ENCODE measurements at places on chromosomes 6 and 20.

GRCh38 chr6:136468711-136469110, 81.5 kb downstream of the MAP7 start:
- no peak overlapping the region for H3K27ac ChIP-seq
- H3K36me3 ChIP-seq = no peaks in the 10 kb centered on the region
- no peaks in the 10 kb centered on the region for H3K4me1 ChIP-seq
- no peak overlapping the region for H3K4me3 ChIP-seq

- H3K27ac ChIP-seq = no peak overlapping the region
- no peak for DNase-seq
- H3K4me1 ChIP-seq = no peaks in the 10 kb centered on the region
- H3K36me3 ChIP-seq = no peaks in the 10 kb centered on the region
Measured at GRCh38 chr20:51470907-51471411, 71.6 kb downstream of the NFATC2 start.

GRCh38 chr20:57398231-57398821, 7.1 kb downstream of the RBM38 start:
- peak; percentile 95 for DNase-seq
- peaks cover 69% of the 10 kb centered on the region for H3K4me1 ChIP-seq
- H3K36me3 ChIP-seq = peaks cover 36% of the 10 kb centered on the region
- peaks cover 5% of the 10 kb centered on the region for H3K27me3 ChIP-seq

GRCh38 chr6:122790423-122791309, 1.6 kb downstream of the SMPDL3A start:
- no peak for DNase-seq
- no peaks in the 10 kb centered on the region for H3K36me3 ChIP-seq
- H3K27ac ChIP-seq = no peak overlapping the region

DNA sequence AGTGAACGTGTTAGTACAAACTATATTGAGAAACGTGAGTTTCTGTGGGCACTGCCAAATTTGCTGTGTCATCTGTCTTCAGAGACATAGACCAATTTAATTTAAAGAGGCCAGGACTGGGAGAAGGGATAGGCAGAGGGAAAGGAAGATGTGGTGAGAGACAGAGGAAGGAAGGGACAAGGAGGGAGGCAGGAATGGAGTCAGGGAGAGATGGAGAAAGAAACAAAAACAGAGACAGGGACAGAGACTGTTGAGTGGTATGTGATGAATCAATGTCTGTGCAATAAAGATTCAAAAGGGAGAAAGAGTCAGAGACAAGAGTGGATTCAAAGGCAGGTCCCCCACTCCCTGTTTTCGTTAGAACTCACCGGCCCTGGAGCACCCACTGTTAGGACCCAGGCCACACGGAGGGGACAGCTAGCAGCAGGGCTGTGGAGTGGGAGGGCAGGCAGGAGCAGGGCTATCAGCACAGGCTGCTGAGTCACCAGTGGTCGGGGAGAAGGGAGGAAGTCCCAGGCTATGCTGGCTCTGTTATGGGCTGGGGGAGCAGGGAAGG, 51.6 kb upstream of the CHD6 start:
- no peak overlapping the region for H3K27ac ChIP-seq
- H3K36me3 ChIP-seq = no peaks in the 10 kb centered on the region
- no peak for DNase-seq
- peaks cover 37% of the 10 kb centered on the region for H3K27me3 ChIP-seq

DNA sequence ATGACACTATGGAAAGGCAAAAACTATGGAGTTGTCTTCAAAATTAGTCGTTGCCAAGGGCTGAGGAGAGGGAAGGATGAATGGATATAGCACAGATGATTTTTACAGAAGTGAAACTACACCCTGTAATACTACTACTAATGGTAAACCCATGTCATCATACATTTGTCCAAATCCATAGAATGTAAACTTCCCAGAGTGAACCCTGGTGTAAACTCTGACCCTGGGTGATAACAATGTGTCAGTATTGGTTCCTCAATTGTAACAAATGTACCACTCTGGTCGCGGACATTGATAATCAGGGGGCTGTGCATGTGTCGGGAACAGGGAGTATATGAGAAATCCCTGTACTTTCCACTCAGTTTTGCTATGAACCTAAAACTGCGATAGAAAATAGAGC, 72.2 kb downstream of the CNBD2 start:
- H3K27me3 ChIP-seq = no peaks in the 10 kb centered on the region
- no peak for DNase-seq
- peaks cover 4% of the 10 kb centered on the region for H3K4me1 ChIP-seq
- peaks cover 4% of the 10 kb centered on the region for H3K36me3 ChIP-seq
- no peak overlapping the region for H3K27ac ChIP-seq

DNA sequence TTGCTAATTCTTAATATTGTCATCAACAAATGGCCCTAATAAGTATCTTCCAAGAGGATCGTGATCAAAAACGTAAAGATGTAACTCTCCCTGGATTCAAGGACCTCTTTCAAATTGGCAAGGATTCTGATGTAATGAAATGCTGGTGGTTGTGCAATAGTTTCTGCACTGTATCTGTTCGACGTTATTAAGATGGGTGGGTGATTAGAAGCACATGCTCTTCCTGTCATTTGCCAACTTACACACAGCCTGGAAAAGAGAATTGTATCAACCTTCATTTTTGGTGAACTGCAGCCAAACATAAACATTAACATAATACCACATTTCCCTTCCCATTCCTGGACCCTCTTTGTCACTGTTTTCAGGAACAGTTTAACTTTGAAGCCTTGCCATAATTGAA, 9.8 kb downstream of the FOXQ1 start:
- H3K4me1 ChIP-seq = no peaks in the 10 kb centered on the region
- H3K4me3 ChIP-seq = no peak overlapping the region
- DNase-seq = no peak
- H3K27me3 ChIP-seq = peaks cover 6% of the 10 kb centered on the region
- H3K27ac ChIP-seq = no peak overlapping the region

- H3K4me3 ChIP-seq = no peak overlapping the region
- H3K27ac ChIP-seq = no peak overlapping the region
- no peaks in the 10 kb centered on the region for H3K4me1 ChIP-seq
- H3K27me3 ChIP-seq = no peaks in the 10 kb centered on the region
Measured at GRCh38 chr6:155183095-155183494, 80.7 kb upstream of the CLDN20 start.

- H3K27ac ChIP-seq = no peak overlapping the region
- DNase-seq = no peak
- H3K27me3 ChIP-seq = peaks cover 9% of the 10 kb centered on the region
- H3K36me3 ChIP-seq = no peaks in the 10 kb centered on the region
Measured at GRCh38 chr20:50679753-50680104, 11.6 kb downstream of the RIPOR3 start.

DNA sequence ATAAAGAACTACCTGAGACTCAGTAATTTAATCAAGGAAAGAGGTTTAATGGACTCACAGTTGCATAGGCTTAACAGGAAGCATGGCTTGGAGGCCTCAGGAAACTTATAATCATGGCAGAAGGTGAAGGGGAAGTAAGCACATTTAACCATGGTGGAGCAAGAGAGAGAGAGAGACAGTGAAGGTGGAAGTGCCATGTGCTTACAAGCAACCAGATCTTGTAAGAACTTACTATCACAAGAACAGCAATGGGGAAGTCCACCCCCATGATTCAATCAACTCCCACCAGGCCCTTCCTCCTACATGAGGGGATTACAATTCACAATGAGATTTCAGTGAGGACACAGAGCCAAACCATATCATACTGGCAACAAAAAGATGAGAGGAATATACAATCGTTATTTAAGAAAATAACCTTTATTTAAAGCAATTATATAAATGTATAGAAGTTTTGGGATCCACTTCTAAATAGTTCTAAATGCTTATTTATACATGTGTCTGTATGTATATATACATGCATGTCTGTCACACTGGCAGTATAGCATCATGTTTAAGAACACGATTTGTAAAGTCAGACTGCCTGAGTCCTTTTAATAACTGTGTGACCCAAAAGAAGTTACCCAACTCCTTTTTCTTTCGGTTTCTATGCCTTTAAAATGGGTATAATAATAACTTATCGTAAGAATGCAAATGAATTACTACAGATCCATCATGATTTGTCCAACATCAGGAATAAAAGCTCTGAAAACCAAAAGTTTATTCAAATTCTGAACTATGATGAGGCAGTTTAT, 255.7 kb upstream of the THEMIS start:
- DNase-seq = no peak
- H3K4me3 ChIP-seq = no peak overlapping the region
- H3K27ac ChIP-seq = no peak overlapping the region
- no peaks in the 10 kb centered on the region for H3K36me3 ChIP-seq
- no peaks in the 10 kb centered on the region for H3K27me3 ChIP-seq
- H3K4me1 ChIP-seq = no peaks in the 10 kb centered on the region

DNA sequence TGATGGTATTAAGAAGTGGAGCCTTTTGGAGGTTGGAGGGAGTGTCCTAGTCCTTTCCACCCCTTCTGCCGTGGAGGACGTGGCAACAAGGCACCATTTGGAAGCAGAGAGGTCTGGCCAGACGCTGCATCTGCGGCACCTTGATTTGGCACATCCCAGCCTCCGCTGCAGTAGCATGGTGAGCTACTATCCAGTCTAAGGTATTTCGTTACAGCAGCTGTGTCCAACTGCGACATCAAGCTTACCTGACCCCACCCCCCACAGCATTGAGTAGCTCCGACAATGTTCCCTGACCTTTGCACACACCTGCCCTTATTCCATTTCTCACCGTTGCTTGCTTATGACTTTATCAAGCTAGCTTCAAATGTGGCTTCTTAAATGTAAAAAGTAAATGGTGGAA, 29.8 kb upstream of the SYNJ2 start:
- H3K4me1 ChIP-seq = no peaks in the 10 kb centered on the region
- H3K36me3 ChIP-seq = no peaks in the 10 kb centered on the region
- H3K27ac ChIP-seq = no peak overlapping the region
- no peak overlapping the region for H3K4me3 ChIP-seq
- H3K27me3 ChIP-seq = no peaks in the 10 kb centered on the region

- no peak for DNase-seq
- H3K4me1 ChIP-seq = no peaks in the 10 kb centered on the region
- no peak overlapping the region for H3K27ac ChIP-seq
- no peaks in the 10 kb centered on the region for H3K27me3 ChIP-seq
- peaks cover 31% of the 10 kb centered on the region for H3K36me3 ChIP-seq
- no peak overlapping the region for H3K4me3 ChIP-seq
Measured at GRCh38 chr20:41181567-41181966, 44.2 kb downstream of the PLCG1 start.

- peaks cover 3% of the 10 kb centered on the region for H3K36me3 ChIP-seq
- H3K27ac ChIP-seq = no peak overlapping the region
- no peak for DNase-seq
Measured at GRCh38 chr6:16324606-16325225, 86.3 kb downstream of the GMPR start.

- no peaks in the 10 kb centered on the region for H3K27me3 ChIP-seq
- no peaks in the 10 kb centered on the region for H3K36me3 ChIP-seq
- no peak overlapping the region for H3K4me3 ChIP-seq
- DNase-seq = no peak
- no peak overlapping the region for H3K27ac ChIP-seq
Measured at GRCh38 chr6:160508599-160508998, 155.5 kb downstream of the LPA start.

- no peak for DNase-seq
- H3K27me3 ChIP-seq = no peaks in the 10 kb centered on the region
- peaks cover 52% of the 10 kb centered on the region for H3K4me1 ChIP-seq
- H3K36me3 ChIP-seq = peaks cover 4% of the 10 kb centered on the region
Measured at GRCh38 chr6:118652051-118652615, 742 bp upstream of the CEP85L start.

DNA sequence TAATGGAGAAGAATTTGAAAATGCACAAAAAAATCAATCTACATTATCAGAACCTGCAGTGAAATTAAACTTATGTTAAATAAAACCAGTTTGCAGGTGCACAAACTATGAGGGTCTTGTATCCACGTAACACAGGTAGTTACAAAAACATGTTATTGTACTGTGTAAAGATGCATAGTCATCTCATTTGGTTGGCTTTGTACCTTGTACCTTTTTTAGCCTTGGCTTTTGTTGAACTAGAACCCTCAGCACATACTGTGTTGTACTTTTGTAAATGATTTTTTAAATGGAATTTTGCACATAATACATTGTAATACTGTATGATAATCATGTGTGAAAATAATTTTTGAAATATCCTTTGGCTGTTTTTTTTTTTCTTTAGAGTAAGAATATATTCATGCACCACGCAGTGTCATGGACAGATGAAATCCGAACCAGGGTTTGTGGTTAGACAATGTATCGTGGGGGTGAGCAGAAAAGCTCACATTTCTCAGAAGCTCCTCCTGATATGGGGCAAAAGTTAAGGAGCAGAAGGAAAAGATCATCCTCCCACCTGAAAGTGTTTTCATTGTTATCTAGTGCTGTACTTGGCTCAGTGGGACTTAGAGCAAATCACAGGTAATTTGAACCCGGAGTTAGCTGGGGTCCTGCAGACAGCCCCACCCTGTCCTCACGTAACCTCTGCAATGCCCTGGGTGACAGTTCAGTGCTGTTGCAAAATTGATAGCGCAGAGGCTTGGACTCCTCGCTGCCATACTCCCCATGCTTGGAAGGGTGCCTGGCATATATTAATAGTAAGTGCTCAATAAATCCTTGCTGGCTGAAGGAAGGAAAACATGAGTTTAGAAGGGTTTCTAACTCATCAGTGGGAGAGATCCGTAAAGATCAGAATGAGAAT, 14.8 kb upstream of the NAA20 start:
- H3K4me1 ChIP-seq = no peaks in the 10 kb centered on the region
- DNase-seq = no peak
- no peaks in the 10 kb centered on the region for H3K36me3 ChIP-seq

- no peak for DNase-seq
- H3K27me3 ChIP-seq = no peaks in the 10 kb centered on the region
- peaks cover 12% of the 10 kb centered on the region for H3K4me1 ChIP-seq
- no peak overlapping the region for H3K27ac ChIP-seq
Measured at GRCh38 chr20:4808872-4809271, 87.2 kb downstream of the PRND start.

- peaks cover 6% of the 10 kb centered on the region for H3K27me3 ChIP-seq
- H3K4me1 ChIP-seq = no peaks in the 10 kb centered on the region
- H3K4me3 ChIP-seq = no peak overlapping the region
- H3K27ac ChIP-seq = no peak overlapping the region
Measured at GRCh38 chr6:129331450-129332138, 378.4 kb downstream of the ARHGAP18 start.

DNA sequence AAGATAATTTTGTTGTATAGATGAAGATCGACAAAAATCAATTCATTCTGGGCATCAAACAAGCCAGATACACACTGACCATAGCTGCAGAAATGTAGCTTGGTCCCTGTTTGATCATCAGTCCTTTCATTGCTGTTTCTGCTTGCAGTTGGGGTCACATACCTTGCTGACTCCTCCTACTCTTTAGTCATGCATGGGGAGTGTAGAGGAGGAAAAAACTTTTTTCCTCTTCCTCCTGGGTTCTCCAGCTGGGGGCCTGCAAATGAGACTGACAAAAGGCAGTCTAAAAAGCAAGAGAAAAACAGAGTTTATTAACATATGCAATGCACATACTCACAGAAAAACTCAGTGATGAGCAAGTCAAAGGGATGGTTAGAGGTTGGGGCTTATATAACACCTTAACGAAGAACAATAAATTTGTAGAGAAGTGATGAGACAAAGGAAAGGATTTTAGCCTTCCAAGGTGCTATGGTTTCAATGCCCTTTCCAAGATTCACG, 105.8 kb downstream of the QRSL1 start:
- no peaks in the 10 kb centered on the region for H3K4me1 ChIP-seq
- H3K27me3 ChIP-seq = peaks cover 13% of the 10 kb centered on the region
- H3K4me3 ChIP-seq = no peak overlapping the region
- H3K36me3 ChIP-seq = no peaks in the 10 kb centered on the region
- no peak overlapping the region for H3K27ac ChIP-seq

GRCh38 chr6:34145161-34146020, 496 bp downstream of the GRM4 start:
- H3K36me3 ChIP-seq = no peaks in the 10 kb centered on the region
- H3K27me3 ChIP-seq = peaks cover 15% of the 10 kb centered on the region
- peak; percentile 44 for DNase-seq
- H3K4me3 ChIP-seq = no peak overlapping the region
